ENCODE measurements at places on chromosomes 12 and 14.

- DNase-seq = peak; percentile 36
Observed at GRCh38 chr12:3491938-3492792, 1.2 kb downstream of the PRMT8 start.

DNA sequence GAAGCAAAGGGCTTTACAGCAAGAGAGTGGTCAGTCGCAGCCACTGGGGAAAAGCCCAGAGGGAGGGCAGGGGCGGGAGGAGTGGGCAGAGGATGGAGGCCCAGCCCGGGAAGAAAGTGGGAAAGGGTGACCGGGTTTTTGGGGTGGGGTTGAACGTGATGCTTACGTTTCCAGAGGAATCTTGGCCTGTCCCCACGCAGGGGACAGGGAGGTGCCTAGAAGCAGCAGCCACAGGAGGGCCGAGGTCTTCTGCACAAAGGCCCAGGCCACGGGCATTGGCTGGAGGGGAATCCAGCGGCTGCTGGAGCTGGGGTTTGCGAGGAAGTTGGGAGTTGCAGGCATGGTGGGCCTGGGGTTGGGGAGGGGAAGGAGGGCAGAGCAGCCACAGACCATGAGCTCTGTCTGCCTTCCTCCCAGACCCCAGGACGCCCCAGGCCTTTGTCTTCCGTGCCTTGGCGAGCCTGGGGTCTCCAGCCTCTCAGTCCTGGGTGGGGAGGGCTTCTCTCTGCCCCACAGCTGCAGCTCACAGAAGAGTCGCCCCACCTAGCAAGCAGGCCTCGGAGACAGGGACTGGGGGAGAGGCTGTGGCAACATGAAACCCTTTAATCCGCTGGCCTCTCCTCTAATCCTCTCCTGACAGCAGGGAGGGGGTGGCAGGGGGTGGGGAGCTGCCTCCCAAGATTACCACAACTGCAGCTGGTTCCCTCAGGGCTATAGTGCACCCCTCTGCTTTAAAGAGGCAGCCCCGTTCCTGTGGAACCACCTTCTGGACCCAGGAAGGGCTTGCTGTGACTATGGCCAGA, at the start of gene CACNA2D4:
Gene CACNA2D4 (minus strand): TSS at position 572 of the 803 bp plus-strand sequence. CDS start 179 bp downstream, at position 393.
- DNase-seq = no peak

DNA sequence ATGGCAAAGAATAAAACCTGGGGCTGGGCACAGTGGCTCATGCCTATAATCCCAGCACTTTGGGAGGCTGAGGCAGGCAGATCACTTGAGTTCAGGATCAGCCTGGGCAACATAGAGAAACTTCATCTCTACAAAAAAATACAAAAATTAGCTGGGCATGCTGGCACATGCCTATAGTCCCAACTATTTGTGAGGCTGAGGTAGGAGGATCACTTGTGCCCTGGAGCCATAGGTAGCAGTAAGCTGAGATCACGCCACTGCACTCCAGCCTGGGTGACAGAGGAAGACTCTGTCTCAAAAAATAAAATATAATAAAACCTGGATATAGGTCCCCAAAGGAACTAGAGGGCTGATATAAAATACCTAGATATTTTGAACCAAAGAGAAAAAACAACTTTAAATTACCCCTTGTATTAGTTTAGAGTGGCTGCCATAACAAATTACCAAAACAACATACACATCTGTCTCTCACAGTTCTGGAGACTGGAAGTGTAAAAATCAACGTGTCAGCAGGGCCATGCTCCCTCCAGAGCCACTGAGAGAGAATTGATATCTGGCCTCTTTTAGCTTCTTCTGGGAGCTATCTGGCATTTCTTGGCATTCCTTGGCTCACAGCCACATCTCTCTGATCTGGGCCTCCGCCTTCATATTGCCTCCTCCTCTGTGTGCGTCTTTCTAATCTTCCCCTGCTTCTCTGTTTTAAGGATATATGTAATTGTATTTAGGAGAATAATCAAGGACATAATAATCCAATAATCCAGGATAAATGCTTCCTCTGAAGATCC, 47.9 kb upstream of the ATF7IP start:
- DNase-seq = no peak

DNA sequence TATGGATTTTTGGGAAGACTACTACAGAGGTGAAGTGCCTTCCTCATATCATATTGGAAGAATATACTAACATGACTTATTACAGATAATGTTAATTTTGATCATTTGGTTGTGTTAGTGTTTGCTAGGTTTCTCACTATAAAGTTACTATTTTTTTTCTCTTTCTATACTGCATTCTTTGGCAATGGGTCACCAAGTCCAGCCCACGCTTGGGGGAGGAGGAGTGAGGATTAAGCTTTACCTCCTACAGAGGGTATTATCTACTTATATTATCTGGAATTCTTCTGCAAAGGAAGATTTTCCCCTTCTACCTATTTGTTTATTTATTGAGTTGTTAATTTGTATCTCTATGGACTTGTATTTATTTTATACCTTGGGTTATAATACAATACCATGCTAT, 31.5 kb downstream of the SCN8A start:
- peak; percentile 67 for DNase-seq

- DNase-seq = peak; percentile 62
Observed at GRCh38 chr12:67320614-67321295, 51.6 kb downstream of the CAND1 start.

DNA sequence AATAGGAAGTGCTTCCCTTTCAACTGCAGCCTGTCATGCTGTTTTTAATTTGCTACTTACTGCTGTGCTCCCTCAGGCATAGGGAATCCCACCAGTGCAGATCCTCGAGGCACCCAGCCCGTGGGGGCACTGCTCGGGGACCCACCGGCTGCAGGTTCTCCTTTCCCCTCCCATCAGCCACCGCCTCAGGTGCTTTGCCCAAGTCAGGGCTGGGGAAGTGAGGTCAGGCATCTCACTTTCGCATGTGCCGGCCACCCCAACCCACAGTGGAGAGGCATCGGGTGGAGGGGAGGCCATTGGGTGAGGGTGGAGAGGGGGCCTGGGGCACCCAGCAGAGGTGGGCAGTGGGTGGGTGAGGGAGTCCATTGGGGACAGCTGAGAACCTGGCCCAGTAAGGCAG, 41.9 kb upstream of the MAX start:
- DNase-seq = no peak

DNA sequence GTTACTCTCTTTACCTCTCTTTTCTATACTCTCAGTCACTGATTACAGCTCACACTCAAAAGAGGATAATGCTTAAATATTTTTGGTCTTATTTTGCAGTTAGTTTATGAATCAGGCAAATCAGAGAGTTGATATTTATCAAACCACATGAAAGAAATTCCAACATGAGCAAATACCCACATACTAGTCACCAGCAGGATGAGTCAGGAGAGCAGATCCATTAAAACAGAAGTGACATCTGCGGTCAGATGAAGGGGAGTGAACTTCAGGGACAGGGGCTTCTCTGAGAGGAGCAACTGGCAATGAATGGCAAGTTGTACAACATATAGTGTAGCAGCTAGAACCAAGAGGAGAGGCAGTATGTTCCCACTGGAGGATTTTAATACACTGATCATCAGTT, 258.7 kb downstream of the SYT10 start:
- peak; percentile 93 for DNase-seq

- DNase-seq = no peak
Observed at GRCh38 chr12:40907115-40907527, 214.9 kb downstream of the CNTN1 start.

DNA sequence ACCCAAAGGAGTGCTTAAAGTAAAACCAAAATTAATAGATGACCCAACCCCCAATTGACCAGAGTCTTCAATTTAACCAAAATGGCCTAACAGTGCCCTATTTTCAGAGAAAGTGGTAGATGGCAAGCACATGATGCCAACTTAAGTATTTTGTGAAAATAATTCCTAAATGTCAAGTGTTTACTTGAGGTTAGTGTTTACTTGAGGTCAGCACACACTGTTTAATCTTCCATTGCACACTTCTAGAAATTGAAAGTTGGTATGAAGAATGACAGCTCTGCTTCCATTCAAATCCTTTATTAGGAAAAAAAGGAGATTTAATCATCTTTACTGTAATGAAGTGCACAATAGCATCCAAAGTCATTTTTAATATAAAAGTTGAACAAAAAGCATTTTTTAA, 25.9 kb upstream of the CAND1 start:
- no peak for DNase-seq

DNA sequence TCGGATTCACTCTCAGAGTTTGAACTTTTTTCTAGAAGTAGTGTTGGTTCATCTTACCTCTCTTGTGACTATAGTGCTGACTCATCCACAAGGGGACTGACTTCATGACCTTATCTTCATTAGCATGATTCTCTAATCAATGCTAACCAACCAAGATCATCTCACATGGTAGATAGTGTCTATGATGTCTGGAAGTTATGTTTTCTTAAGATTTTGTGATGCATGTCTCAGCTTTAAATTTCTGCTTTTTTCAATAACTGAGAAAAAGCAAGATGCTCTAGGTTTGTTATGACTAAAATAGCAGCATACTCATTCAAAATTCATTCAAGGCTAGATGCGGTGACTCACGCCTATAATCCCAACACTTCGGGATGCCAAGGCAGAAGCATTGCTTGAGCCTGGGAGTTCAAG, 12.3 kb upstream of the SLC35E3 start:
- peak; percentile 77 for DNase-seq

DNA sequence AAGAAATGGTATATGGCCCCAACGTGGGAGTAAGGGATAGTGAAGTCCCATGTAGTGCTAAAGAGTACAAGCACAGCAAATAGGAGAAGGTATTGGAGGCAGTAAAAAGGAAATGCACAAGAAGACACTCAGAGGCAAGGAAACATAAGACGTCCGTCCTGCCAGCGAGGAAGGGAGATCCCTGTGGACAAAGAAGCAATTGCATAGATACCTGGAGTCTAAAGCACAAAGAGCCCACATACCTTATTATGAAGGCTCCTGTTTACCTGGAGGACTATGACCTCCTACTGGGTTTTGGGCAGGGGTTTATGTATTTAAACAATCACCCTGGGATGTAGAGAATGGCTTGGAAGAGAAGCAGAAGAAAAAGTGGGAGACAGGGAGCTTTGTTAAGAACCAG, 341.2 kb upstream of the DCN start:
- DNase-seq = no peak

DNA sequence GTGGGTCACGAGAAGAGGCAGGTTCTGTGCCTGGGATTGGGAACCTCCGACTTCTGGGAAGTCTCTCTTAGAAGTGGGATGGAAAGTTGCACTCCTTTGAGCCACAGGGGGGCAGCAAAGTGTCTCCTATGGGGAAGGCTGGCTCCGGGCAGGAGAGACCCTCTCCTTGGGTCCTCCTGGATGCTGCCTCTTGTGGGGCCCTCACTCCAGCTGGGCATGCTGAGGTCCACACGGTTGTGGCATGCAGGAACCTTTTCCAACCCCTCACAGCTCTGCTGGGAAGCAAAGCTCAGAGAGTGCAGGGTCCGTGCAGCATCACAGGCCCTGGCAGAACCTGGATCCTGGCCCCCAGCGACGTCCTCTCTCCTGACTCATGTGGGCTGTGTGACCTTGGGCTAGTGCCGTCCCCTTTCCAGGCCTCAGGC, 17.4 kb downstream of the SDSL start:
- peak; percentile 37 for DNase-seq

- no peak for DNase-seq
Observed at GRCh38 chr14:52021957-52022600, 32.7 kb downstream of the RTRAF start.

GRCh38 chr12:6574576-6575295, 6.6 kb upstream of the NOP2 start:
- DNase-seq = no peak

- no peak for DNase-seq
Observed at GRCh38 chr12:132582058-132582420, 28.3 kb downstream of the LRCOL1 start.

- DNase-seq = no peak
Observed at GRCh38 chr12:83172866-83173649, 486.4 kb downstream of the TMTC2 start.

DNA sequence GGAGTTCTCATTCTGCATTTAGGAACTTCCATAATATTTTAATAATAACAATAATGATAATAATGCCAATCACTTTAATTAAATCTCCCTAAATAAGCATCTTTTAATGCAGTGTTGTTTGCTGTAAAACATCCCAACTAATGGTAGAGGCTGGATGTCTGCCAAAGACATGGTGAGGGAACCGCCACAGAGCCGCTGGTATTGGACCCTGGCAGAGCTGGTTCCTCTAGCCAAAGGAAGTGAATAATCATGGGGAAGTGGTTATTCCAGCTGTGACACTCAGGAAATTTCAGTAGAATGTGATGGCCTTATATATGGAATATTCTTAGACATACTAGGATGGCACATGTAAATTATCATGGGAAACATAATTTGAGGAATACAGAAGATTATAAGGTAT, 483.3 kb downstream of the ZFP36L1 start:
- DNase-seq = peak; percentile 70

- no peak for DNase-seq
Observed at GRCh38 chr14:101383737-101384338, 177.5 kb upstream of the DIO3 start.

DNA sequence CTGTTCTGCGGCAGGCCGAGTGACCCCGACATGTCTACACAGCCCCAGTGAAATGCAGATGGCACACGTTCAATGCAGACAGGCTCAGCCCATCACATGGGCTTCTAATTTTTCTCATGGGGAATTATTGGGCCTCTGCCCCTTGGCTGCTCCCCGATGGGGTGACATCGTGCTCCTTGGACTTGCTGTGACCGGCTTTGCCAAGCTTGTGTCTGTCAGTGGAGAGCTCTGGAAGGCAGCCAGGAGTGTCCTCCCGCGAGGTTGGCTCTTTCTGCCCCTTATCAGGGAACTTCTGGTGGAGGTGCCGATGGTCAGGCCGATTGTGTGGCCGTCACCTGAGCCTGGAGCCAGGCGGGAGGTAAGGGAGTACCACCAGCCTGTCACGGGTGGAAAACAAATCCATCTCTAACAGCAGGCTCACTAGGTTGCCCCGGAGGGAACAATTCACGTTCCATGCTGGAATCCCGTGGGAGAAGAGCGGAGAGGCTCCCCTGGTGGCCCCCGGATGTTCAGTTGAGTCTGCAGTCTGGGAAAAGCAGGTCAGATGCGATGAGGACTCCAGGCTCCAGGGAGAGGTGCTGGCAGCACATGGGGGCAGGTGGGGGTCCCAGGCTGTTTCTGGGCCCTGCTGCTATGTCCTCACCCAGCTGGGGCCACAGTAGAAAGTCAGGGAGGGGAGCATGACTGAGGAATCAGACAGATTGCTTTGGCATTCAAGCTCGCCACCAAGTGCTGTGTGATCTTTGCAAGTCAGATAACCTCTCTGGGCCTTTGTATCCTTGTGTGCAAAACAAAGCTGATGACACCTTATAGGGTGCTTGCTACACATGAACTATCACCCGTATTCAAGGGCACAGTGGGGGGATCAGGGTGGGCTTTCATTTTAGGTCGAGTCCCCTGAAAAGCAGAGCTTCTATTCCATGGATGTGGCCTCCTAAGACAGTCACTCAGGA, 43.2 kb upstream of the EML1 start:
- no peak for DNase-seq

GRCh38 chr14:52948039-52948438, 2.8 kb downstream of the FERMT2 start:
- DNase-seq = no peak

- no peak for DNase-seq
Observed at GRCh38 chr12:124497658-124498057, 69.8 kb downstream of the NCOR2 start.
